ENCODE measurements at places on chromosomes 4 and X.
A peak's percentile ranks its signal among the peaks of the same experiment; 100 is the strongest.

DNA sequence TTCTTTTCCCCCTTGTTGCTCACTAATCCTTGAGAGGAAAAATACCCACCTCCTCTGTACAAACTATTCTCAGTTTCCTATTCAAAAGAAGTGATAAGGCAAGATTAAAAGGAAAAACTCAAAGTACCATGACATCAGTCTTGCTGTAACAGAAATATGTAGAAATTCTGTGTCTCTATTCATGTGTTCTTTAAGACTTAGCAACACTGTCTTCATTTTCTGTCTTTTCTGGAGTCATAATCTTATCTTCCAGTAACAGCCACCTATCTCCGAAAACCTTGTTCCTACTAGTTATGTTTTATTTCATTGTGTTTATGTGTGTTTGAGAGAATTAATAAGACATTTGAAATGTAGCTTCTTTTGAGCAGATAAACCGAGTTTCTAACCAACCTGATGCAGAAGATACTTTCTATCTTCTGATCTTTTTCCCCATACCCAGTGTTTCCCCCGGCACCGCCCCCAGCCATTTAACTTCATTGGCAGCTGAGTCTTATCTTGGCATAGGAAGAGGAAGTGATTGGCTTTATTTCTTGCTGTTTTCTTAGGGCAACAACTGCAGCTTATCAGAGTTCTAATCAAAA lies 8.0 kb downstream of the FAM241A start:
- no peak for DNase-seq

DNA sequence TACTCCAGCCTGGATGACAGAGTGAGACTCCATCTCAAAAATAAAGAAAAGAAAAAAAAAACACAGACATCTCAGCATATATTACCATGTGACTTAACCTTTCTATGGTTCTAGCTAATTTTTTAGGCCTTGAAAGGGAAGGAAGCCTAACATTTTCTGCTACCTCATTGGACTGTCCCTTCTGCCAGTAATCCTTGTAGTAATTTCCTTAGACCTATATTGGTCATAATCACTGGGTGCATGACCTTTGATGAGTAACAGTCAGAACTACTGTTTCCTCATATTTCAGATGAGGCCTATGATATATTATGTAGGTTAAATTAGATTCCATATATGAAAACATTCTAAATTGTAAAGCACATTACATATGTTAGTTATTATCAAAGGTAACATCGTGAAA lies 9.6 kb downstream of the XIAP start:
- no peak for DNase-seq

DNA sequence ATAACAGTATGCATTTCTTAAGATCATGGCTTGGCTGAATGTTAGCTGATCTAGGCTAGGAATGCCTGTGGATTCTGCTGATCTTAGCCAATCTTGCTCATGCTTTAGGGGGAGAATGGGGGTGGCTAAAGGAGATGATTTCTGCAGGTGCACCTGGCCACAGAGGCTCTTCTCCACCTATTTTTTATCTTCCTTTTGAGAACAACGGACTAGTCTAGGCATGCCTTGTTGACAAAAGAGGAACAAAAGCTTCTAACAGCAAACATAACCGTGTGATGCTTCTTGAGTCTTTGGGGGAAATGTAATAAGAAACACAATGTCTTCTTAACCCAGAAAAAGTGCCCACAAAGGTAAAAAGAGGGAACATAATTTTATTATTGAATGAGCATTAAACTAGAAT lies 743.5 kb downstream of the ARAP2 start:
- DNase-seq = no peak

DNA sequence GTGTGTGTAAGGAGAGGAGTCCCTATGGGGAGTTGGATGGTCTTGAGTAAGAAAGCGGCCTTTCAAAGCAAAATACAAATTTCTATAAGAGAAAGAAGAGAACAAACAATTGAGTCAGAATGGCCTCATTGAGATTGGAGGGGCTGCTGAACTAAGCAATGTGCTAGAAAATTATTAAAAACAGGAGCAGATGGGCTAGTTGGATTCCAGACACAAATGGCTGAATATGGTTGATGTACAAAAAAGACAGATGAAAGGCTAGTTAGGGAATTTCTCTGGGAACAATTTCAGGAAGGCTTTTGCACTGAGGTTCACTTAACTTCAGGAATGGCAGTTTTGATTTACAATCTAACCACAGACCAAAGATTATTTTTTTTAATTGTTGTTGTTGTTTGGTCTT lies 1806.8 kb upstream of the TENM3 start:
- DNase-seq = no peak

DNA sequence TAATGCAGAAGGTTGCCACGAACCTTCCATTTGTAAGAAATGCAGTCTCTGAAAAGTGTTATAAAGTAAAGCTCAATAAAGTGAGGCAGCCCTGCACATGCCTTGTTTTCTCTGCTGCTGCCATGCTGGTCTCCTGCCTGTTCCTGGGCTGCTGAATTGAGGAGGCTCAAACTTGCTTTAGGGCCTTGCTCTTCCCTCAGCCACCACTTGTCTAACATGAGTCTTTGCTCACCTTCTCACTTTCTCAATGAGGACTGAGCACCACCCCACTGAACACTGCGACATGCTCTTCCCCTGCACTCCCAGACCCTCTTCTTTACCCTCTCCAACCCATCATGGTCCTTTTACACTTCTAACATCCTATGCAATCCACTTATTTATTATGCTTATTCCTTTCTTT lies 25.2 kb upstream of the MFAP3L start:
- DNase-seq = no peak

- DNase-seq = no peak
These were observed 21.8 kb downstream of the RPS6KA3 start for GRCh38 chrX:20244931-20245330.

DNA sequence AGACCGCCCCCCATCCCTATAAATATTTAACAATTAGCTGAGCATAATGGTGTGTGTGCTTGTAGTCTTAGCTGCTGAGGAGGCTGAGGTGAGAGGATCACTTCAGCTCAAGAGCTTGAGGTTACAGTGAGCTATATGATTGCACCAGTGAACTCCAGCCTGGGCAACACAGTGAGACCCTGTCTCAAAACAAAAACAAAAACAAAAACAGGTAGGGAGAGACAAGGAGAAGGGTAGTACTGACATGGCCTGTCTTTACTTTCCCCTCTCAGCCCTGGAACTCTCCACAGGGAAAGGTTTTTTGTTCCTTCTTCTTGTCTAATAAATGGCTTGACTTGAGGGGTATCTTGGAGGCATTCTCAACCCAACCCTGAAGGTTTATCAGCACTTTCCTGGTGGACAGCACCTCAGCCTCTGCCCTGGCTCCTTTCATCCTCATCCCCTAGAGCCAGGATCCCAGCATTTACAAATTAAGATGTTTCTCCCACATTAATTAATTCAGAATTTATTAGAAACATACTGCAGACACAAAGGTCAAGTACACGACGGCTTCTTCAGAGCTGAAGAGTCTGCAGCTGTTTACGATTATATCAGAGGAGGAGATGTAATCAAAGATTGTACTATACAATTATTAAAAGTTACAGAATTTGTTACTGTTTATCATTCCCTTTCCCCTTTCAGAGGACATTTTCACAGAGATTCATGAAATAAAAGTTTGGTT lies 131.8 kb downstream of the AFF1 start:
- DNase-seq = no peak

DNA sequence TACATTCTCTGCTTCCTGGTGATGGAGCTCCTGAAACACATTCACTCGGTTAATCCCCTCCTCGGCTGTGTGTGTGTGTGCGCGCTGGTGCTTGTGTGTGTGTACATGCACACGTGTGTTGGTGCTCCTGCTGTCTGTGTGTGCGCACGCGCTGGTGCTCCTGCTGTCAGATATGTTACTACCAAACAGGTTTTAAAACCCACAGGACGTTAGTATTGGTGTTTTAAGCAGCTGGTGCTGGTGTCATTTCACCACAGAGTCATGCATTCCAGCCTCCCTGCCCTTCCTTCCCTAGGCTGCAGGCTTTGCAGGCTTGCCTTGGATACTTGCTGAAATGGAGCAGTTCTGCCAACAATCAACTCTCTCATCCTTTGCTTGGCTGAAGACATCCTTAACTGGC lies 48.1 kb upstream of the CPLX1 start:
- DNase-seq = no peak

GRCh38 chr4:157014621-157015591 lies 43.3 kb upstream of the PDGFC start:
- DNase-seq = no peak

DNA sequence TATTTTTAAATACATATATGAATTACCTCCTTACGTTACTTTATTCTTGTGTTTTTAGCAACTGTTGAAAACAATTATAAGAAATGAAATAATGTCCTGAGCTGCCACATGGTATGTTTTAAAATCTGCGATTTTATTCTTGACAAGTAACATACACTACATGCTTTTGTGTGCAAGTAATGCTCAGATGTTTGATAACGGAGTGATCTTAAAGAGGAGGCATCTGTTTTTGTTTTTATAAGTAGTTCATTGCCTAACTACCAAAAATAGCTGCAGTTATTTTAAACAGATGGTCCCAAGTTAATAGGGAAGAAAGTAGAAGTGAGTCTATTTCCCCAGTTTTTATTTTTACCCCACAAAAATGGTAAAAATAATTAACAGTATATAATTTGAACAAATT lies 55.2 kb downstream of the GAB1 start:
- no peak for DNase-seq

DNA sequence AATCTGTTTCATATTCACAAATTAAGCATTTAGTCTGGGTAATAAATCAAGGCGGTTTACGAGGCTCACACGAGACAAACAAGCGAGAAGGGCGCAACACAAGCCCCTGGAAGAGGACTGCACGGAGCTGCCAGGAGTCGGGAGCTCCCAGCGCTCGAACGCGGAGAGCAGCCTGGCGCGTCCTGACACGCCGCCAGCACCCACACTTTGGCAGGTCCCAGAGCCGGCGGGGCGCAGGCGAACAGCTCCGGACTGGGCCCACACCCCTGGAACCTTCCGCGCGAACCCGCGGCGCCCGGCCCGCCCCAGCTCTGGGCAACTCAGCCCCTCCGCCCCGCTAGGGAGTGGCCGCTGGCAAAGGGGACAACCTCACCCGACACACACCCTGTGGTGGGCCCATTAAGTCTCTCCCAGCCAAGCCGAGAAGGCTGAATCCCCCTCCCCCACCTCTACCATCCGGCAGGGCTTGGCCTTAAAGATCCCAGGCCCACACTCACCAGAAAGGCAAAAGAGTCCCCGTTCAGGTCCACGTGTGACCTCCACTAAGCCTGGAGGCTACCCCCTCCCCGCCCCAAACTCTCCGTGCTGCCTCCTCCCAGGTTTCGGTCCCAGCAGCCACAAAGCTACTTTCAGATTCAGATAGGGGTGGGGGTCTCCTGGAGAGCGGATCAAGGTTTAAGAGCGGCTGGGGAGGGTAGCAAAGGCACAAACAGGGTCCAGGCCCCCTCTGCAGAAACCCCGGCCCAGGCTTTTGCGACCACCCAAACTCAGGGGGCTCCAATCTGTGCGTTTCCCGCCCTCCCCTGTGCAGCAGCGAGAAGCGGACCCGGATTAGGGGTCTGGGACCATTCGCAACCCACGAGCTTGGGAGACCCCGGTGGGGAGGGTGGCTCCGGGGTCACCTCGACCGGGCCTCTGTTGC lies 47.5 kb upstream of the BCOR start:
- no peak for DNase-seq

GRCh38 chr4:172660251-172660650 lies 508.4 kb upstream of the GALNT7 start:
- DNase-seq = no peak

GRCh38 chr4:54058171-54058570 lies 6.2 kb downstream of the CHIC2 start:
- no peak for DNase-seq

GRCh38 chr4:82705169-82705927 lies 93.2 kb downstream of the SCD5 start:
- DNase-seq = no peak

GRCh38 chr4:110396963-110397362 lies 79.0 kb upstream of the ENPEP start:
- DNase-seq = no peak

GRCh38 chr4:62544428-62544827 lies 1344.3 kb downstream of the ADGRL3 start:
- DNase-seq = peak; percentile 23

DNA sequence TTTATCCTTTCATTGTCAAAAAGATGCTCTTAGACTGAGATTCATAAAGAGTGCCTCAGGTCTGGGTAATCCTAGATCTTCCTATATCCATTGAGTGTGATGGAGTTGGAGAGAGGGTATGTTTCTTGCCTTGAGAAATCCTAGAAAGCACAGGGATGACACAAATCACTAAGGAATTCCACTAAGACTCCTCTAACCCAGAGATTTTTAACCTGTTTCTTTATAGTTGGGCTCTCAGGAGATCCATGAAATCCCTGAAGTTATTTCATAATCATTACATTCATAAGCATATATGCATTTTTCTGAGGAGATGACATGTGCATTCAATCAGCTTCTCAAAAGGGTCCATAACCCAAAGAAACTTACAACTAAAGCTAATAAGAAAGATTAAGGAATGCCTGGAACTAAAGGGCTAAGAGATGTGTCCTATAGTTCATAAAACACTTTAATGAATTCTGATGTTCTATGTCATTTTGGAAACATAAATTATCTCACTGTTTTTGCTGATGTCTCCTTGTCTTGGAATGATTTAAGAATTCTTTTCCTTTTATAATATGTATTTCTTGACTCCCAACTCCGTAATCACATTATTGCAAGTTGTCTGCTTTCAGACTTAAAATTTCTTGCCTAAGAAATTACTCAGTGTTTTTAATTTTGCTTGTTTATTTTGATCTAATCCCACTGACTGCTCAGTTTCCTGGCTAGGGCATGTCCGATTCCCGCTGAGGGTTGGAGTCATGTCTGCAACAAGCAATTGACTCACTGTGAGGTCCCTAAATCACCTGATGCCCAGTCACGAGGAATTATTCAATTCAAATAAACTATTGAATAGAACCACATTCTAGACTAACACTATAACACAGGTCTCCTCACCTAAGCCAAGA lies 2.8 kb upstream of the AMTN start:
- no peak for DNase-seq

DNA sequence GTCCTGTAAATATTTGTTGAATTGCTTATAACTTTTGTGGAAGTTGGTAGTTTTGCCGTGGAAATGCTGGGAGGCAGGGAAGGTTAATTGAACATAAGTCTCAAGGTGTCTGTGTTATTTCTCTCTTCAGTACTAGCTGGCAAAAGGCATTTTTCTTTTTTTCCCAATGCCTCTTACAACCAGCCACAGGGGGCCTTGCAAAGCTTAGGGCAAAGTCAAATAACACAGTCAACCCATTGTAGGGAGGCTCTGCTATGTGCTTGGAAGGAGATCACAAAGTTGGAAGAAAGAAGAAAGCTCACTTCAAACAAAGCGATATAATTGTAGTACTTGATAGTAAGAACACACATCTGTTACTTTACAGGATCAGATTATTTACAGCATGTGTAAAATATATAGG lies 802.6 kb downstream of the PDHA2 start:
- DNase-seq = no peak

DNA sequence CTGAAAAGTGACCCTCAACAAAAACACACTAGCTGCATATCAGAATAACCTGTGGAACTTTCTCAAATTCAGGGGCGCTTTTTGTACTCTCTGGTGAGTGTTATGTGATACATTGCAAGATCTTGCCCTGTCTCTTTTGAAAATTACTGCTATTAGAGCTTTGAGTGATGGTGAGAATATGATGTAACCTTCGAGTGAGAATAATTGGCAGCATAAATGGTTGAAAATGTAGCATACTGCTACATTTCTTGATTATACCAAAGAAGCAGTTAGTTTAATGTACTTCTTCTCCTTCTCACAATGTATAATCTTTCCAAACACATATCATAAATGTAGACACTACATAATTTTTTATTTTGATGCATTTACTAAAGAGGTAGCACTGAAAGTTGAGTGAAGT lies 882.9 kb downstream of the FSTL5 start:
- DNase-seq = no peak
